Upper lobe of right lung (tissue), 1 donor: ENCODE measurements at places on chromosomes 16 and 17. TPM values are rescaled to one million over a fixed set of nuclear protein-coding genes. Genes with fewer than 3 reads are reported as not detected.

- peak; percentile 78 for DNase-seq
Observed at GRCh38 chr16:67936124-67936879, at the start of gene PSMB10. TSS of gene PSMB10 (minus strand) at chr16:67936850. CDS start at chr16:67936749, 101 bp downstream.

DNA sequence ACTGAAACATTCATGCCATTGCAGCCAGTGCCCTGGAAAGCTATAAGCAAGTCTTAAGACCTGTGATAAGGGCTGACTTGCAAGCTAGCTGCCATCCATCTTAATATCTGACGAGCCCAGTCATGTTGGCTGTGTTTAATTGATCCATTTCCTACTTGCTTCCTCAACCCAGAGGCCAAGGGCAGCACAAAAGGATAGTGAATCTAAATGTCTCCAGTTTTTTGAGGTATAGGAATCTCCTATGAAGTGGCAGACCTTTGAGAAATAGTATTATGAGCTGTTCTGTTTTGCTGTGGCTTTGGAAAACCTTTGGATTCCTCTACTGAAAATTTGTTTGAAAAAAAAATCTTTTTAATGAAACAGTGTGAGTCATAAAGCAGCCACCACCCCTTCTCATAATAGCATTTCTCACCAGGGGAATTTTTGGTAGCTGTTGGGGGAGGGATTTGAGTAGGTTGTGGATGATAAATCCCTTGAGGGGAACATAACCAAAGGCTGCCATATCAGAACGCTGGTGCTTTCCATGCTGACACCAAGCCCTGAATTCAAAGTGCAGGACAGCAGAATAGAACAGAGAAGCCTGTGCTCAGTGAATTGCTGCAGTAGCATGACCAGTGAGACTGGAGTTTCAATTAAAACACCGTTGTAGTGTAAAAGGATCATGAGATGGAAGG lies 12.9 kb downstream of the ZNRF1 start:
- no peak for DNase-seq

DNA sequence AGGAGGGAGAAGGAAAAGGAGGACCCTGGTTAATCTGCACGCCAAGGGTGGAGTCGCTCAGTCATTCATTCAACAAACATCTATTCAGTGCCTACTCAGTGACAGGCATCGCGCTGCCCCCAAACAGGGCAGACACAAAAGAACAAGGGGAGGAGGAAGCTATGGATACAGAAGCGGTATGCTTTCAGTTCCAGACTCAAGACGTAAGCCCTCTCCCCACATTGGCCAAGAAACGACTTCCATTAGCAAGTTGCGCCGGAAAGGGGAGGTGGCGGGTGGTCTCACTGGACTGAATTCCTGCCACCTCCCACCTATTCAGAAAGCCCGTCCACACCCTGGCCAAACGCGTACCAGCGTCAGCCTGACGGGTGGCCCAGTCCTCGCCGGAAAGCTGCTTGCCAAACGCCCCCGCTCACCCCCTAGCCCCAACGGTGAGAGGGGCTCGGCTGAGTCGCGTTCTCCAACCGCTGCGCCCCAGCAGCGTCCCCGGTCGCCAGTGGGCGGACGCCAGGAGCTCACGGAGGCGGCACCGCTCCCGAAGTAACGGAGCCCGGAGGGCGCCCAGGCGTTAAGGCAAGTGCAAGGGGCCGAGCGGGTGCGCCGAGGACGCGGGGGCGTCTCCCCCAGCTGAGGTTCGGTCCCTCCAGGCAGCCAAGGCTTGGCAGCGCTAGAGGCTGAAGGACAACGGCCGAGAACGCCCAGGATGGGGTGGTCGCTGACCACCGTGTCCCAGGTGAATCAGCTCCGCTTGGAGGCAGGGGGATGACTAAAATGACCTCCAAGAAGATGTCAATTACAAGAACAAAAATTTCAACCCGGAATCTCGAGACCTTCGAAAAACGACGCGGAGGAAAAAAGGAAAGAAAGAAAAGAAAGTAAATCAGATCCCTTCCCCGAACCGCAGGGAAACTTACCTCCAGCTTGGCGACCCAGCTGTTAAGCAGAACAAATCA lies 470.7 kb downstream of the SOX9 start:
- peak; percentile 73 for DNase-seq

DNA sequence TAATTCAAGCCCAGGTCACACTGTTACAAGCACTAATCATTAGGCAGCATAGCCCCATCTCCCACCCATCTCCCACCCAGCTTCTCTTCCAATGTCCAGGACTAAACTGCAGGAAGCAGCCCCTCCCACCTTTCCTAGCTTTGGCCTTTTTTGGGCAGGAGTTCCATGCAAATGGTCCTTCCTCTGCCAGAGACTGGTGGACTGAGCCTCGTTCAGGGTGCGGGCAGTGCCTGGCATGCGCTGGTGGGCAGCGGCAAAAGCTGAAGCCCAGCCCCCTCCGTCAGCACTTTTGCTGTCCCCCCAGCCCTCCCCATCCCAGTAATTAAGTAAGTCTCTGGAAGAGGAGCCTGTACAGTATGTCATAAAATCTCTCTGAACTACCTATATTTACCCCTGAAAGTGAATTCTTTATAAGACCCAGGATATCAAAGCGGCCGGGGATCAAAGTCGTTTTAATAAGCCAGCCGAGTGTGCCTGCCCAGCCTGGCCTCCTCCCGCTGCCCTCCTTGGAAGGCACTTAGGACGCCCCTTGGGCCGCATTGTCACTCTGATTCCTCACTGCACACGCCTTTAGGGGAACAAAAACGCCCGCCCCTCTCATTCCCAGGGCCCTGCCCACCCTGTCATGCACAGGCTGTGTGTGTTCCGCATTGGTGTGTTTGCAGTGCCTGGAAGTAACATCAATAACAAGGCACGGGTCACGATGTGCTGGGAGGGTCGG lies 109.9 kb downstream of the IRX5 start:
- DNase-seq, result no peak

DNA sequence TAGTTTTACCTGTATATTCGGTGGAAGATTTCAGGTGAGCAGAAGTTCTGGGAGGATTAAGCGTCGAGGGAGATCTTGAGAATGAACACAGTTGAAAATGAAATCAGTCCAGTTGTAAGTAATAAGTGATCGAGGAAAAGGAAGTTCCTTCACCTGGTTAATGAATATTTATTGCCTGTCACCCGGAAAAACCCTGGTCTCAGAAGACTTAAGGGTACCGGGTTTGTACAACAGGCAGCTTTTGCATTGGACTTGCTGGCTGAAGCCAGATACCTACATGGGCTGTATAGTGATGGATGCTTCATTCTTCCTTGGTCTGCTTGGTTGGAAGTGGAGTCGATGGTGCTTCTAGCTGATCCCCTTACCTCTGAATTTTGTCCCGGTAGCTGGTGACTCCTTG lies 72.7 kb downstream of the PRKCA start:
- no peak for DNase-seq

DNA sequence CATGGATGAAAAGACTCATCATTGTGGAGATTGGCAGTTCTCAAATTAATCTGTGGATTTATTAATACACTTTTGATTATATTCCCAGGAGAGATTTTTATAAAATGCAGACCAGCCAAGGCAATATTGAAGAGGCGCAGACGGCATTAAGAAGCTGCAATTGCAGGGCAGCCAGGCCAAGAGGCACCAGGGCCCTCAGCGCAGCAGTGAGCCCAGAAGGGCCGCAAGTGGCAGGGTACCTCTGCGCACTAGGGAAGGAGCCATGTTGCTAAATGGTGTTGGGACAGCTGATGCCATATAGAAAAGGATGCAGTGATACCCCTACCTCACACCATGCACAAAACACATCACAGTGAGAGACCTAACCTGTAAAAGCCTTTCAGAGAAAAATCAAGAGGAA lies 36.6 kb upstream of the CHMP6 start:
- DNase-seq, result peak; percentile 19

GRCh38 chr17:69949973-69950695 lies 124.9 kb upstream of the KCNJ16 start:
- DNase-seq, result no peak

GRCh38 chr16:84635702-84636101 lies 12.6 kb upstream of the KLHL36 start:
- DNase-seq, result no peak

DNA sequence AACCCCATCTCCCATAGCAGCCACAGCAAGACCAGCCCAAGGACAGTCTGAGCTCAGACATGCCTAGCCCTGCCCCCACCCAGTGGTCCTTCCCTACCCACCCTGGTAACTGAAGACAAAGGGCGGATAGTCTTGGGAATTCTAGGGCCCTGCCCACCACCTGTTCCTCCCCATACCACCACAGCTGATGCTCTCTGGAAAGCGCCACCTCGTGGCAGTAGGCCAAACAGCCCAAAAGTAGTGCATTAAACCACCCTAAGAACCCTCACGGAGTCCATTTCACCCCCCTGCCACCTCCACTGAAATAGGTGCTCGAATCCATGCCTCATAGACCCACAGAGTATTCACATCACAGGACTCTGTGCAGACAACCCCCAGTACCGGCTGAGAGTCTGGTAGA lies 1021.4 kb downstream of the CDH8 start:
- no peak for DNase-seq

DNA sequence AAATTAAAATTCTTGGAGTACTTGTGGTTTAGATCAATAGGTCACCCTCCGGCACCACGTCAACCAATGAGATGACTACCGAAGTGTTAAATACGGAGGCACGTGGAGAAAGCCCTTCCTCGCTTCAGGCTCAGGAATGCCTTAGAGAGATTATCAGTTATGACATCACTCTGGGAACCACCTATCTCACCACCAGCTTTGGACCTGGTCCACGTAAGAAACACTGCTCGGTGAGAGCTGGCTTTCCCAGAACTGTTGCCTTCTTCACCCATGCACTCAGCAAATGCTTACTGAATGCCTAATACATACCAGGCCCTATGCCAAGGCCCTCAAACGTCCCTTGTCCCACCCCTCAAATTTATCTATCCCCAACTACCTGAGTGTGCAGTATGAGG lies 71.3 kb downstream of the SMG6 start:
- no peak for DNase-seq

DNA sequence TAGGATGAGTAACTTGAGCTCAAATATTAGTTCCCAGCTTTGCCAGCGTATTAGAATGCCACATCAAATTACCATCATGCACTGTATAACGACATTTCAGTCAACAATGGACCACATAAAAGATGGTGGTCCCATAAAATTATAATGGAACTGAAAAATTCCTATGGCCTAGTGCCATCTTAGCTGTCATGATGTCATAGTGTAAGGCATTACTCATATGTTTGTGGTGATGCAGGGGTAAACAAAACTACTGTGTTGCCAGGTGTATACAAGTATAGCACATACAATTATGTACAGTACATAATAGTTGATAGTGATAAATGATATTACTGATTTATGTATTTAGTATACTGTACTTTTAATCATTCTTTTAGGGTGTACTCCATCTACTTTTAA lies 54.4 kb upstream of the NETO2 start:
- DNase-seq, result no peak

DNA sequence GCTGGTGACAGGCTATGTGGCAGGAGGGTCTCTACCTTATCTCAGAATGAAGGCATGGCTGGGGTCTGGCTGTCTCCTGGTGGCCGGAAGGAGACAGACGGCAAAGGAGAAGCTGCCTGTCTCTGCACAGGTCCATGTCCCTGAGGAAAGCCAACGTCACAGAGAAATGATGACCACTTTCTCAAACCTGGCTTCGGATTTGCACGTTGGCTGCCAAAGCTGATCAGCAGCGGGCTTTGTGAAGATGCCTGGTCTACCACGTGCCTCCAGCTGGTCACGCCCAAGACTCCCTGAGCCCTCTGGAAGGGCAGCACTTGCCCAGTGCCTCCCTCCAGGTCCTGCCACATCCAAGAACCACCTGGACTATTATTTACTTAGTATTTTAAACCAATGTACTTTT lies 8.4 kb downstream of the DEXI start:
- peak; percentile 55 for DNase-seq

- no peak for DNase-seq
Observed at GRCh38 chr17:45273551-45273957, 11.7 kb upstream of the SPATA32 start.

DNA sequence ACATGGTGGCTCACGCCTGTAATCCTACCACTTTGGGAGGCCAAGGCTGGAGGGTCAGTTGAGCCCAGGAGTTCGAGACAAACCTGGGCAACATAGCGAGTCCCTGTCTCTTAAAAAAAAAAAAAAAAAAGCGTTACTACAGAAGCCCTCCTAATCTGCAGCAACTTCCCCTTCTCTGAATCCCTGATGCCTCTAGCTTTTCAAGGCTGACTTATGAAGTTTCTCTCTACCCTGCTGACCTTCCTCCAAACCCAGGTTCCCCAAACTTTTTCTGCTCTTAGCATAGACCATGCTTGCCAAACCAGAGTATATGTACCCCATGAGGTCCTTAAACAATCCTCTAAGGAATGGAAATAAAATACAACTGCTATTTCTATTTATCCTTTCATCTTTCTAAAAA lies 16.4 kb downstream of the LYRM1 start:
- DNase-seq, result no peak

- DNase-seq, result no peak
Observed at GRCh38 chr17:3794557-3795389, 6.2 kb downstream of the ITGAE start.

- no peak for DNase-seq
Observed at GRCh38 chr17:47741109-47741792, 8.2 kb downstream of the TBX21 start.

GRCh38 chr16:88762941-88763340 lies 22.1 kb downstream of the PIEZO1 start:
- DNase-seq, result no peak

- no peak for DNase-seq
Observed at GRCh38 chr17:75090871-75091854, 3.4 kb downstream of the SLC16A5 start.

DNA sequence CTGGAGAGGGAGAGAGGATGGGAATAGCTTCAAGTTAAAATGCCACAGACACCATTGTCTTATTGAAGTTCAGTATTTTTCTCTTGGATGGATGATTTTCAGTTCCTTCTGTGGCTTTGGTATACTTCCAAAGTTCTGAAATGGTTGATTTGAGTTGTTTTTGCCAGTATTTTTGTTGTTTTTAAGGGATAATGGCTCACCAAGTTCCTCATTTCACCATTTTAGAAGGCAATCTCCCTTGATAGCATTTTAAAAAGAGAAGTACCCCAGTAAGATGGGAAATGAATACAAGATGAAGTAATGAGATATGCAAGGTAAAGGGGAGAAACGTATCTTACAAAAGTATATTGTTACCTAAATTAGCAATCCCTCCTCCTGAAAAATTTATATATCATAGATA lies 18.5 kb upstream of the SPDYE4 start:
- DNase-seq, result no peak

GRCh38 chr16:10558746-10559641 lies 21.4 kb downstream of the EMP2 start:
- peak; percentile 72 for DNase-seq

DNA sequence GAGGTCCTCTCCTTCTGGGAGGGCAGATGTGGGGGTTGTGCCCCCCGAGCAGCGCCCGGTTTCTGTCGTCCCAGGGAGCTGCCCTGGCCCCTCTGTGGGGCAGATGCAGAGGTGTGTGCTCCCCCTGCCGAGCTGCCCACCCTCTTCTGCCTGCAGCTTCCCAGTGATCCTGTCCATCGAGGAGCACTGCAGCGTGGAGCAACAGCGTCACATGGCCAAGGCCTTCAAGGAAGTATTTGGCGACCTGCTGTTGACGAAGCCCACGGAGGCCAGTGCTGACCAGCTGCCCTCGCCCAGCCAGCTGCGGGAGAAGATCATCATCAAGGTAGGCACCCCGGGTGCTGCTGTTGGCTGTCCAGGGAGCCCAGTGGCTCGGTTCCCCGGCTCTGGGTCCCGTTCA lies 110.8 kb downstream of the SDR42E1 start:
- no peak for DNase-seq

Gene NUPR1
- 291 TPM for total RNA-seq

Gene GPR179
- total RNA-seq, result 0.35 TPM

Gene PPP1R1B
- total RNA-seq, result 25.1 TPM

Gene CHST4
- total RNA-seq, result 0.38 TPM

Gene OTOP3
- not detected for total RNA-seq

Gene FBXO39
- 0.49 TPM for total RNA-seq

Gene MPO
- total RNA-seq, result 0.35 TPM

Gene CMIP
- 73.8 TPM for total RNA-seq

Gene CCL5
- total RNA-seq, result 22.5 TPM

Gene SDF2
- 52.8 TPM for total RNA-seq

Gene ZG16B
- not detected for total RNA-seq
